Activated CD4-positive, alpha-beta T cell treated with anti-CD3 and anti-CD28 coated beads for 48 hours (primary cell): ENCODE measurements at places on chromosomes 2 and 18.
A peak's percentile ranks its signal among the peaks of the same experiment; 100 is the strongest.

DNA sequence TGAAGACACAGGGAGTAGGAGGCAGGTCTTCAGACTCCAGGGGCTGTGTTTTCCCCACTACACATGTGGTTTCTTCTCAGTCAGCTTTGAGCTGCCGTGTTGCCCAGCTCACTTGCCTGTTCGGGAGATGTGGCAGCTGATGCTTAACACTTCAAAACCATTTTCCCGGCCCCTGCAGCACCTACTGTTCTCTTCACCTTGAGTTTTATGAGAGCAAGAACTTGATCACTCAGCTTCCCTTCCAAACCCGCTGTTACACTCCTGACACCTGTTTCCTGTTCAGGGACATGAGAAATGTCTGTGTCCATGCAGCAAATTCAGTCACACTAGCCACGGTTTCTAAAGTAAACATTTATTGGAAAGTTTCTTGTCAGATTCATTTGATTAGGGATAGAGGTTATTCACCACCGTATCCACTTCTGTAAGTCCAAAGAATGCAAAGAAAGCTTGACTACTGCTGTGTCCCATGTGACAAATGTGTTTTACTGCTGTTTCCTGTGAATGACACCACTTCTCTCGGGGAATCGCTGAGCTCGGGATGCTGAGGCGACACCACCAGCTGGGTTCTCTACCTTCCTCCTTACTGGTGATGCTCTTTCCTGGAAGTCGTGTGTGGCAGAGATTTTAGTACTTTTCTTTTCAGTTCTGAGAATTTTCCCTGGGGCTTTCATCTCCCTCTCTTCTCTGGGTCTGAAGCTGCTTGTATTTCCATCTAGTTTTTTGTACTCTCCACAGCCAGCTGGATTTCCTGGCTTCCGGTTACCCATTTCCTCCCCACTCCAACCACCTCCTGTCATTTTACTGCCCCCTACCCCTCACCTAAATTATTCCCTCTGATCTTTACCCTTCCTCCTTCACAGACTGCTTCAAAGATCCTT lies 91.7 kb downstream of the KLF7 start:
- peak; percentile 45 for DNase-seq

GRCh38 chr2:30692829-30693275 lies 114.4 kb downstream of the CAPN13 start:
- no peak for DNase-seq

DNA sequence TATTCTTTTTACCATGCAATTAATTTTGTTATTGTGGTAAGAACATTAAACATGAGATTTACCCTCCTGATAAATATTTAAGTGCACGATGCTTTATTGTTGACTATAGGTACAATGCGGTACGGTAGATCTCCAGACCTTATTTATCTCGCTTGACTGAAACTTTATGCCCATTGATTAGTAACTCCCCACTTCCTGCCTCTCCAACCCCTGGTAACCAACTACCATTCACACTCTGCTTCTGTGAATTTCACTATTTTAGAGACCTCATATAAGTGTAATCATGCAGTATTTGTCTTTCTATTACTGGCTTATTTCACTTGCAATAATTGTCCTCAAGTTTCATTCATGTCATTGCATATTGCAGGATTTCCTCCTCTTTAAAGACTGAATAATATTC lies 195.7 kb upstream of the ID2 start:
- DNase-seq = no peak

GRCh38 chr2:86035376-86035882 lies 70.3 kb downstream of the POLR1A start:
- DNase-seq = no peak
